Vagina (tissue), 2 donors: ENCODE measurements at places on chromosomes 13 and 19.
A peak's percentile ranks its signal among the peaks of the same experiment; 100 is the strongest.

GRCh38 chr19:44608391-44608821, 5.0 kb upstream of the IGSF23 start:
- no peak for DNase-seq

DNA sequence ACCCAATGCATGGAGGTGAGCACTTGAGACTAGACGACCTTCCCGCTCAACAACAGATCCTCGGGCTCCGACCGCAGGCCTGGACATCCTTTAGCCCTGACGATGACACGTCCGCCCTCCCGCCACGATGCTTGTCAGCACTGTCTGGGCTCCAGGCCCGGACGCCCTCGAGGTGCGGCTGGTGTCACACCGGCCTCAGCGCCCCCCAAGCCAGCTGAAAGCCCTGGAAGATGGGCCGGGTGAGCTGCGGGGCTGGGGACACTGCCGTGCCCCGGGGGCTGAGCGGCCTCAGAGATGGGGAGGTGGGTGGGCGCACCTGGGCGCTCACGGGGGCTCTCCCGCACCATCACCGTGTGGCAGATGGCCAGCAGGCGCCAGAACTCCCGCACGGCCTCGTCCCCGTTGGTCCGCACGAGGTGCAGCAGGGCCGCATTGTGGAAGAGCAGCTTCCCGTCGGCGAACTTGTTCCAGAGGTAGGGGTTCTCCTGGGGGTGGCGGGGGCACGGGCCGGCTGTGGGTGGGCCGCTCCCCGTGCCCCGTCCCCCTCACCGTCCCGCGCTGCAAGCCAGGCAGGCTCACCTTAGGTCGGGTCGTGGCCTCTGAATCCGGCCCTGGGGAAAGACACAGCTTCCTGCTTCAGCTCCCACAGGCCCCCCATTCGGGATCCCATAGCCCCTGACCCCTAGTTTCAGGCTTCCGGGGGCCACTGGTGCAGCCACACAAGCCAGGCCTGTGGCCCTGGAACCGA, 15.5 kb downstream of the ATP8B3 start:
- DNase-seq, result no peak

GRCh38 chr13:33070713-33071112, 54.5 kb downstream of the KL start:
- no peak for DNase-seq

DNA sequence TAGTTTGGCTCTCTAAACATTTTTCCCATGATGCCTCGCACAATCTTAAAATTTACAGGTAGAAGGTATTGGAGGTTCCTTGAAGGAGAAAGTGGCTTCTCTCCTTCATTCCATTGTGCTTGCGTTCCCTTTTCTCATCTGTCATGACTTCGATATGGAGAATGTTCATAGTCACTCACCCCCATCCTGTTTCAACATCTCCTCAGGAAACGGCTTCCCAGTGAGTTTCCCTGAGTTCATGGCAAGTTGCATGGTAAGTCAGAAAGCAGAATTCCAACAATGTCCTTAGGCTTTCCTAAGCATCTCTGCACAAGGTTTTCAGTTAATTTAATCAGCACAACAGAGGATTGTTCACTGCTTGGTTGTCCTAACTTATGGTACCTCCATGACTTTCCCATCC, 581.8 kb upstream of the SLITRK5 start:
- no peak for DNase-seq

- no peak for DNase-seq
Observed at GRCh38 chr19:29667387-29667783, 2.1 kb downstream of the PLEKHF1 start.

GRCh38 chr13:45047394-45048310, 58.3 kb downstream of the GPALPP1 start:
- DNase-seq, result no peak

DNA sequence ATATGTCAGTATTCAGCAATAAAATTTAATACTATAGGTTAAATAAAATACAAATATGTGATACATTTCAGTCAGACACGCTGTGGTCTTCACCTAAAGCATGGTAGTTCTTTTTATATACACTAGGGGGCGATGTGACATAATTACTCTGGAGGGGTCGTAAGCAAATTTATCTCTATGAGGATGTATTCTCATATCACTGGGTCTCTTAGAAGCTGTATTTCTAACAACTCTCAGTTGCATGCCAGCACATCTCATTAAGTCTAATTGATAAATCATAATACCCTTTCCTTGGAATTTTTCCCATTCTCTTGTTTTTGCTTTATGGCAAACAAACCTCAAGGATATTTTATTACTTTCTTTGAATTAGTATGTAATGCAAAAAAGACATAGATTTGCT, 3.9 kb upstream of the PCDH17 start:
- no peak for DNase-seq

- no peak for DNase-seq
Observed at GRCh38 chr19:7262470-7262869, 31.7 kb downstream of the INSR start.

- no peak for DNase-seq
Observed at GRCh38 chr19:1245494-1246264, 2.7 kb upstream of the MIDN start.

GRCh38 chr13:25200783-25201182, 28.7 kb upstream of the AMER2 start:
- DNase-seq, result no peak

- DNase-seq, result no peak
Observed at GRCh38 chr13:75296641-75297040, 185.3 kb downstream of the TBC1D4 start.

GRCh38 chr13:73591861-73592260, 533.1 kb downstream of the KLF5 start:
- DNase-seq, result no peak

DNA sequence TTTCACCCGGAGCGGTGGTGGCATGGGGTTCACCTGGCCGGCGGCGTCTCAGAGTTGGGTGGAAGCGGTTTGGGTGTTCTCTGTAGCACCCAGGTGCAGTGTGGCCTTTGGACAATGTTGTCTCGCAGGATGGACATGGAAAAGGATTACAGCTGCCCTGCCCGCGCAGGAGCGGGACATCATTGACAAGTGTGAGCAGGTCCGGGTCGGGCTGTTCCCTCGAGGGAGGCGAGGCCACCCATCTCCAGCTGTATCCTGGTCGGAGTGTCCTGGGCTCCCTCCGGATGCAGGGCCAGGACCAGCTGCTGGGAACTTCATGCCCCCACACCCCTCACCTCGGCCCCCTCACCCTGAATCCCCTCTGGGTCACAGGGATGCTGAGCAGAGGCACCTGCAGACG, 7.8 kb upstream of the ZNF14 start:
- DNase-seq, result no peak

DNA sequence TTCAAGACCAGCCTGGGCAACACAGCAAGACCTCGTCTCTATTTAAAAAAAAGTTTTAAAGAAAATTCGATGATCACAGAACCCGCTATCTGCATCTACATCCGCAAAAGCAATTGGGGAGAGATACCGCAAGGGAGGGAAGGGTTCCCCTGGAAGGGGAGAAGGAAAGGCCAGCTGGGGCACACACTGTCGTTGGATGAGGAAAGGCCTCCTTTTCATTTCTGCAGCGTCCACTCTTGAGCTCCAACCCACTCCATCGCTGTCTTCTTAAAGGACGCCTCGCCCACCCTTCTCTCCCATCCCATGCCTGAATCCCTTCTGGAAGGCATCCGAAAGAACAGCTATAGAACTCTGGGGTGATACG, 3.2 kb upstream of the PRKCG start:
- no peak for DNase-seq

- no peak for DNase-seq
Observed at GRCh38 chr13:44393391-44393790, 19.8 kb downstream of the SERP2 start.

- no peak for DNase-seq
Observed at GRCh38 chr13:105232439-105232838, 1303.0 kb downstream of the EFNB2 start.

GRCh38 chr19:34808566-34808965, 35.6 kb upstream of the ZNF599 start:
- peak; percentile 27 for DNase-seq

DNA sequence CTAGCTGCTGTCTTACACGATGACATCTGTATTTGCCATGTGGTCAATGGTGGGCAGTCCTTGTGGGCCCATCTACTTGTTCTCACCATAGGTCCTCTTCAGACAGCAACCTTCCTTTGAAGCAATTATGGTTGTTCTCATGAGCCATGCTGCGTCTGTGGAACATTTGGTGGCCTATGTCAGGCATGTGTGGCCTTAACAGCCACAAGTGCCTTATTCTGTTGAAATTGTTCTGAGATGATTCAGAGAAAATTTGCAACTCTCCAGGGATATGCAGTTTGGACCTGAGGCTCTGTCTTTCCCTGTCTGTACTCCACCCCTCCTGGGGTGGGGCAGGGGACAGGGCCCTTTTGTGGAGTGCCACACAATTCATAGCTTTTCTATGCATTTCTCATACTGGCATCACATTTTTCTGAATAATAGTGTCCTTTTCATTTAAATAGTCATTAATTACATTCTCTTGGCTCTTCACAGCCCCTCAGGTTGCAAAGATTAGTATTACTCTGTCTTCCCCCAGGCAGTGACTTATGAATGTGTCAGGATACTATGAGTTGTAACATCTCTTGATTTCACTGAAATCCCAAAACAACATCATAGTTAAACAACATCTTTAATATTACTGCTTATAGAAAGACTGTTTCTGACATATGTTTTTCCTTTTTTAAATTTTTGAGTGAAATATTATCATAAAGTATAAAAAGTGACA, 102.1 kb downstream of the ITGBL1 start:
- DNase-seq, result no peak

GRCh38 chr13:32022311-32022710, 9.3 kb upstream of the FRY start:
- no peak for DNase-seq

DNA sequence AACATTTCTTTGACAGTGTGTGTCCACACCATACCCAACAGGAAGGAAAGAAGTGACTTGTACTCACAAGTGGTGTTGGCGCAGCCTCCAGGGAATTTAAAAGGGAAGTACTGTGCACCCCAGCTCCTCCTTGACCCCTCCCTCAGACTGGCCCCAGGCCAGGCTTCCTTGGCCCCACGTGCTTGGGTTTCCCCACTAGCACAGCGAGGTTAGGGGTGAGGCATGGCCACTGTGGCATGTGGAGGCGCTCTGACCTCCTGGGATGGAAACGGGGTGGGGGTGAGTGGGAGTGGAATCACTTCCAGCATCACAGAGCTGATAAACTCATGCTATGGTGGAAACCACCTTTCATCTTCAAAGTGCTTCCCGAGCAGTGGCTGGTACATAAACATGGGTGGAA, 168.6 kb downstream of the ZNF536 start:
- no peak for DNase-seq

DNA sequence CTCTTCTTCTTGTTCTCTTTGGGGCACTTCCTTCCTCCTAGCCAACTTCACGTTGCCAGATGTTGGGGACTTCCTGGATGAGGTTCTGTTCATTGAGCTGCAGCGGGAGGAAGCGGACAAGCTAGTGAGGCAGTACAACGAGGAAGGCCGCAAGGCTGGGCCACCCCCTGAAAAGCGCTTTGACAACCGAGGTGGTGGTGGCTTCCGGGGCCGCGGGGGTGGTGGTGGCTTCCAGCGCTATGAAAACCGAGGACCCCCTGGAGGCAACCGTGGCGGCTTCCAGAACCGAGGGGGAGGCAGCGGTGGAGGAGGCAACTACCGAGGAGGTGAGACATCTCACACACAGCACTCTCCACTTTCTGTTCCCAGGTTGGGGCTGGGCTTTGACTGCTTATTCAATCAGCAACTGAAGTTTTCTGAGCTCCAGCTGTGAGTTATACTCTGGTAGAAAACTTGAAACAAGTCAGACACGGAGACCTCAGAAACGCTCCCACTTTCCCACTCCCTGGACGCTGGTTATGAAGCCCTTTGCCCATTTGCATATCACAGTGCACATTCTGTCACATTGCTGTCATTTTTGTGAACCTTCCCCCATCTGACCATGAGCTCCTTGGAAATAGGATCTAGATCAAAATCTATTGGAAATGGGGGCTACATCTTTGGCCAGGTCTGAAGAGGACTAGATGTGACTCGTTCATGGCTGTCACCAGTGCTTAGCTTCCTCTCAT, 7.2 kb upstream of the CCDC97 start:
- DNase-seq, result no peak

GRCh38 chr13:32314271-32315237, 609 bp downstream of the ZAR1L start:
- no peak for DNase-seq

DNA sequence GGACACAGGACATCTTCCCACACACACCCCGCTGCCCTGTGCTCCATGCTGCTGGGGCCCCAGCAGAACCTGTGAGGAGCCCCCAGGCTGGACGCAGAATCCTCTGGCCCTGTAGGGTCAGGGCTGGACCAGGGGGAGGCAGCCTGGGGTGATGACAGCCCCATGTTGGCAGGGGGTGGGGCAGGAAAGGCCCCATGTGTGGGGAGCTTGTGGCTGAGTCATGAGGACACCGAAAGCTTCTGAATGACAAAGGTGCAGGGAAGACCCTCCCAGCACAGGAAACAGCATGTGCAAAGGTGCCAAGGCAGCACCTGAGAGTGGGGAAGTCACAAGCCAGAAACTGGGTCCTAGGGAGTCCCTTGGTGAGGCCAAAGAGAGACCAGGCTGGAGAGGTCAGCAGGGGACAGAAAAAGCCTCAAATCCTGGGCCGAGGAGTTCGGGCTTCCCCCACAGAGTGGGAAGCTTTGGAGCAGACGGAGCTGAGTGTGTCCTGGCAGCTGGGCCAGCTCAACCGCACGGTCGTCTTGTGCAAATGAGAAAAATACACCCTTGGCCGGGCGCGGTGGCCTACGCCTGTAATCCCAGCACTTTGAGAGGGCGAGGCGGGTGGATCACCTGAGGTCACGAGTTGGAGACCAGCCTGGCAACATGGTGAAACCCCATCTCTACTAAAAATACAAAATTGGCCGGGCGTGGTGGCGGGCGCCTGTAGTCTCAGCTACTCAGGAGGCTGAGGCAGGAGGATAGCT, 17.5 kb downstream of the ATP8B3 start:
- DNase-seq, result no peak

- no peak for DNase-seq
Observed at GRCh38 chr13:50612717-50613116, 230.8 kb downstream of the DLEU7 start.

DNA sequence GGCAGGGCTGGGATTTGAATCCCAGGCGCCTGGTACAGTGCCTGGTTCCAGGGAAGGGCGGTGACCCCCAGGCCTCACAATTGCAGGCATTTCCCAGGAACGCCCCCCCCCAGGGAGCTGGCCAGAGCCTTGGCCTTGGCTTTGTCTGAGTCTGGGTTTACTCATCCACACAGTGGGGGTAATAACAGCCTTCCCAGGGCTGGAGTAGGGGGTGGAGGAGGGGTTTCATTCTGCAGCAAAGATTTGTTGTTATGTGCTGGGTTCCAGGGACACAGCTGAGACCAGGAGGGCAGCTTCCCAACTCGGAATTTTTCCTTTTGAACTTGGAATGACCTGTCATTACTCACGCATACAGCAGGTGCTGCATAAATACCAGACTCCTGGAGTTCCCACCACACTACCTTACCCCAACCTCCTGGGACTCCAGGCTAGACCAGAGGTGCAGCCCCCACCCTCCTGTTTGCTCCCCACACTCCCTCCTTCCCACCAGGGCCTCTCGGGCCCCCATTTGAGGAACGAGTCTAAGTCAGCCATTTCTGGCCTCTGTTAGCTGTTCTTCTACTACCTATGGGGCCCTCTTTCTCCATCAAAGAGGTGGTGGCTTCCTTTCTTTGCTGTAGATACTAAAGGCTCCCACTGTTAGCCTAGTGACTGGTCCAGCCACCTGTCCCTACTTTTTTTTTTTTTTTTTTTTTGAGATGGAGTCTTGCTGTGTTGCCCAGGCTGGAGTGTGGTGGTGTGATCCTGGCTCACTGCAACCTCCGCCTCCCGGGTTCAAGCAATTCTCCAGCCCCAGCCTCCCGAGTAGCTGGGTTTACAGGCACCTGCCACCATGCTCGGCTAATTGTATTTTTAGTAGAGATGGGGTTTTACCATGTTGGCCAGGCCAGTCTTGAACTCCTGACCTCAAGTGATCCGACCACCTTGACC, 1.6 kb upstream of the ADAMTS10 start:
- DNase-seq, result no peak
